CD4-positive, CD25-positive, alpha-beta regulatory T cell (primary cell): ENCODE measurements at places on chromosomes 3 and 15. TPM values are rescaled to one million over a fixed set of nuclear protein-coding genes. Genes with fewer than 3 reads are reported as not detected.
A peak's percentile ranks its signal among the peaks of the same experiment; 100 is the strongest.

The CACNA1D gene
- polyA plus RNA-seq, result not detected

The DPPA2 gene
- polyA plus RNA-seq, result not detected

The PAQR5 gene
- not detected for polyA plus RNA-seq

The COLQ gene
- polyA plus RNA-seq, result 1.2 TPM

The VWA5B2 gene
- not detected for polyA plus RNA-seq

The ITIH4 gene
- polyA plus RNA-seq, result not detected

DNA sequence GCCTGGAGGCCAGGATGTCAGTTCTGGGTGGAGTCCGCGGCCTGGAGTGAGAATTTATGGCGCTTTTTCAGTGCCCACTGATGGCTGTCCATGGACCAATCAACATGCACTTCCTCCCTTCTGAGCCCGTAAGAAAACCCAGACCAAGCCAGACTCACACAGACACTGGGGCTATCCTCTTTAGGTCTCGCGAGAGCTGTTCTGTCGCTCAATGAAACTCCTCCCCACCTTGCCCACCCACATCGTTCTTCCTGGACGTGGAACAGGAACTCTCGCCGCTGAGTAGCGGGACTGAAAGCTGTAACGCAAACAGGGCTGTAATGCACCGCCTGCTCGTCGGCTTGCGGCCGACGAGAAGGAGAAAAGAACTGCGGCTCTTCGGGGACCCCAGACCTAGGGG lies 833.0 kb upstream of the CADM2 start:
- no peak for DNase-seq

GRCh38 chr3:177468331-177468730 lies 271.0 kb upstream of the TBL1XR1 start:
- DNase-seq, result no peak

GRCh38 chr3:135229018-135229495 lies 434.0 kb downstream of the EPHB1 start:
- DNase-seq, result no peak

DNA sequence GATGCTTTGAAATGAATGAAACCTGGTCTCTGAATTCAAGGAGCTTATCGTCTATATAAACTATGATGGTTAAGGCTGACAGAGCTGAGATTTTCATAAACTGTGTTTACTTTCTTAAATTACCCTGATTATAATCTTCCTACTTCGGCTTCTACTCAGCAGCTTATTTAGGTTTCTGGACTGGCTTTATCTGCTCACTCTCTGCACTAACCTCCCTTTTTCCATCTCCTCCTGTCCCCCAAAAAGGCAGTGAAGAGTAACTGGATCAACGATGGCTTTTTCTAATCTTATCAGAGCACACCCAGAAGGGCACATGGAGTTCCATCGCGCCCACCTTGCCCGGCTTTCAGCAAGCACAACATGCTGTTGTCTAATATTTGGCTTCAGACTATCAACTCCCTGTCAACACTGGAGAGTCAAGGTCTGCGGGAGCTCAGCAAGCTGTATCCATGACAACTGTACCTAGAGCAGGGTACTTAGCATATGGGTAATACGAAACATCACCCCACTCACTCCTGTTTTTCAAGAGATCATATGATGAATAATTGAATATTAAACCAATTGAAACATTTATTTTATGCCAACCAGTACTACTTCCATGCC lies 417.3 kb downstream of the GABRB3 start:
- no peak for DNase-seq

GRCh38 chr3:124032311-124032880 lies 40.5 kb upstream of the ROPN1 start:
- DNase-seq, result no peak

DNA sequence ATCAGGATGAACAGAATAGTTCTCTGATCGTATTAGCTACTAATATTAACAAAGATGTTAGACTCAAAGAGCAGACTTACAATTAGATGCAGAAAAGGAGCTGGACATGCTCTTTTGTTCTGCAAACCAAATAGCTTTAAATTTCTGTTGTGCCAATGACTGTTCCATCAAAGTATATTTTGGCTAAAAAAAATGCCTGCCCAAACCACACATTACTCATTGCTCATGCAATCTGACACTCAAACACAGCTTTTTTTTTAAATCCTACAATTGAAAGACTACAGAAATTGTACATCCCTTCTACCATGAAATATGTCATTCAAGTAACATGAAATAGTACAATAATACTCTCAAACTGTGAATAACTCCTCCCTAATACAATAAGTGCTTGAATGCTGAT lies 48.6 kb downstream of the SHOX2 start:
- DNase-seq, result no peak

DNA sequence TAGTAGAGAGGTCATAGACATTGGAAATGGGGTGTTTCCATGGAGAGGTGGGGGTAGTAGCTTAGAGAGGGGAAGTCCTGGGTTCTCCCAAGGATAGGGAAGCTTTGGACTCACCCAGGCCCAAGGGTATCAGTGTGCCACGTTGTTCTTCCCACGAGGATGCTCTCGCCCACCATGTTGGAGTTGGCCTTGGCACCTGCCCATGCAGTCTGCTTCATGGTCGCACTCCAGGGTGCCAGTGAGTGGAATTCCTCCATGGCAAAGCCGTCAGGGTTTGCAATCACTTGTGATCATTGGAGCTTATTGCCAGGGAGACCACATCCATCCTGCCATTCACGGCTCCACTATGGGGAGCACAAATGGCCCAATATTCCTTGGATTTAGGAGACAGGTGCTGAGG lies 60.6 kb downstream of the GRIP2 start:
- no peak for DNase-seq

GRCh38 chr3:127816783-127817405 lies 5.4 kb downstream of the MGLL start:
- DNase-seq, result no peak

DNA sequence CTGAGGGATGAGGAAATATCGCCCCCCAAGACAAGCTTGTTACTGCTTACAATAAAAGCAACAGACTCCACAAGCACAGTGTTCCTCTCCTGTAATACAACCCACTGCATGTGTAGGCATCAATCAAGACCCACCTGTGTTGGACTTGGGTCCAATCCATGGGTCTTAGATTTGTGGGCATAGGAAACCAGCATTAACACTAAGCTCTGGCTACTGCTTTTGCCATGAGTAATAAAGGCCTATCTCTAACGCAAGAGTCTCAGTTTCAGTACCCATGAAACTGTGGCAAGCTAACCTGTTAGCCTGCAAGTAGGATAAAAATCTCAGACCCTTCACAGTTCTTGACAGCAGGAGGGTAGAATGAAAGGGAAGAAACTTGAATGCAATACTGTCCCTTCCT lies 5.2 kb upstream of the EIF1B start:
- DNase-seq, result no peak

- DNase-seq, result peak; percentile 47
Observed at GRCh38 chr3:47283193-47283537, 421 bp downstream of the KLHL18 start.

- DNase-seq, result no peak
Observed at GRCh38 chr15:62360332-62361097, 195.4 kb upstream of the C2CD4B start.

DNA sequence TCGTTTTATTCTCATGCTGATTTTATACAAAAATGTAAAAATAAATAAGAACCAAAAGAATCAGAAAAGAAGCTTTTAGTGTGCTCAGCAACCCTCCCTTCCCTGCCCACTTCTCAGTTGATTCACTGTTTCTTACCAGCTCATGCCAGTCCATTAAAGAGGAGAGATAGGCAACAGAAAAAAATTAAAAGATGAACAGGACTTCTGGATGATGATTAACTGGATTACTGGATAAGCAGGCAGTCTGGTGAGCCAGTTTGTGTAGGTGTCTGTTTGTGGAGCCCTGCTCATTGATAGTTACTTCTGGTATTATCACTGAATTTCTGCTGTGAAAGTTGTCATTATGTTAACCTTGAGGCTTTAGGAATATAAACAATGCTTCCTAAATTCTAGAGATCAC lies 15.1 kb upstream of the GPR171 start:
- DNase-seq, result no peak

DNA sequence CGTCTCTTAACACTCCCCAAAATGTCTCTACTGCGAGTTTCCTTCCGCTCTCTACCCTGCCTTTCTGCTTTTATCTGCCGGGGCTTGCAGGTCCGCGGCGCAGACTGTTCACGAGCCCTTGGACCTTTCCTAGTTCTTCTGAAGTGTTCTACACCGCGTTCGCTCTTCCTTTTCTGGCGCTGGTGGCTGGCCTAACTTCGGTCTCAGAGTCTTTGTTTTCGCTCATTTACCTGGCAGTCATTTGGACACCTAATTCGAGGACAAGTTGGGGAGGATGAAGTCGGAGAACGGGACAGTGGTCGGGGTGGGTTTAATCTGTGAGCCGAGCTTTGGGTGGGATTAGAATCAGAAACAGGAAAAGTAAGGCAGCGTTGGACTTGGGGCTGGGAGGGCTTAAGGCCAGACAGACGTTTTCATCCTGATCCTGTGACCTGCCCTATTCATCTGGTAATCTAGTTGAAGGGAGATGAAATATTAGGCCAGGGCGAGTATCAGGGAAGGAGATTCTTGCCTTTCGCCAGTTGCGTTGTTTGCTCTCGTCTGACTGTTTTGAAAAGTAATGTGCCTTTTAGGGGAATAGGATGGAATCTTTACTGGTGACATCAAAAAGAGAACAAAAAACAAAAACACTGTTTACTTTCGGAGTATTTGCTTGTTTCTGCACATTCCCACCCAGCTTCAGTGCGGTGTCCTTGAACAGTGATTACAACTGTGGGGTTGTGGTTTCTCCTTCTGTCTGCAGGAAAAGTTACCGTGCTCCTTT lies 1.8 kb downstream of the DIPK2A start:
- DNase-seq, result peak; percentile 76

DNA sequence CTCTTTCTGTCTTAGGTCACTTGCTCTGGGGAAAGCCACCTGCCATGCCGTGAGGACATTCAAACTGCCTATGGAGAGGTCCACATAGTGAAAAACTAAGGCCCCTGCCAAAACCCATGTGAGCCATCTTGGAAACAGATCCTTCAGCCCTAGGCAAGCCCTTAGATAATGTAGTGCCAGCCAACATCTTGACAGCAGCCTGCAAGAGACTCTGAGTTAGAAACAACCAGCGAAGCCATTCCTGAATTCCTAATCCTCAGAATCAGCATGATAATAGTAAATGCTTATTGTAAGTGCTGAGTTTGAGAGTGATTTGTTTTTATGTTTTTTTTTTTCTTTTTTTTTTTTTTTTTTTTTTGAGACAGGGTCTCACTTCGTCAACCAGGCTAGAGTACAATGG lies 40.6 kb downstream of the LEO1 start:
- DNase-seq, result no peak

GRCh38 chr3:129239991-129240390 lies 9.4 kb upstream of the COPG1 start:
- DNase-seq, result no peak

DNA sequence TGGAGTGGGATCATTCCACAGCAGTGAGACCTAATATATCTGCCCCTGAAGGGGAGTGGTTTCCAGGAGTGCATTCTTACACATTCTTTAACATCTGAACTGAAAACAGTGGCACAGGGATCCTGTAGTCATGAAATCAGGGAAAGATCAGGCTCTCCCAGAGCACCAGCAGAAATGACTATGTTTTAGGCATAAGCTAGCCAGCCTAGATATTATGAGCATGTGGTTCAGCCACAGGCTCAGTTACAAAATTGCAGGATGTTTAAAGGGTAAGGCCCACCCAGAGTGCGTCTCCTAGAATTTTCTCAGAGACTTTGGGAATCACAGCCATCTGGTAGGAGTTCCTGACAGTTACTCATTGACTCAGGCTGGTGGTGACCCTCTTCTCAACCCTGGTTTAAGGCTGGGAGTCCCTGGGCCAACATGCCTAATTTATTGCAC lies 20.9 kb downstream of the FSTL1 start:
- no peak for DNase-seq

GRCh38 chr15:78750566-78750965 lies 60.7 kb downstream of the ADAMTS7 start:
- DNase-seq, result no peak

- DNase-seq, result no peak
Observed at GRCh38 chr3:78994174-78995027, 773.4 kb downstream of the ROBO1 start.

GRCh38 chr3:182644790-182645433 lies 148.4 kb upstream of the ATP11B start:
- DNase-seq, result no peak

- DNase-seq, result no peak
Observed at GRCh38 chr15:95377258-95377852, 953.1 kb upstream of the NR2F2 start.

DNA sequence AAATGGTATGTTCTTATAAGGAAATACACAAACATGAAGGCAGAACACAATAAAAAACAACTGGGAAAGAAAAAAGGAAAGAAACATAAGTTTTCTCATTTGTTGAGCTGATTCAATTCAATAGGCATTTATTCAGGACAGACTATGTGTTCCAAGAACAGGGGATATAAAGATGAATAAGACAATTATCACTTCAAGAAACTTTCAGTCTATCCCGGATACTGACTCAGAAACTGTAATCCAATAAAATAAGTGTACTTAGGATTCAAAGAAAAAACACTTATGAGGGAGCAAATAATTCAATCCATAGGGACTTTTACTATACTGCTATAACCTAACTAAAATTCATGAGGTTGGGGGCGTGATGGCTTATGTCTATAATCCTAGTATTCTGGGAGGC lies 3.5 kb upstream of the POPDC2 start:
- no peak for DNase-seq

DNA sequence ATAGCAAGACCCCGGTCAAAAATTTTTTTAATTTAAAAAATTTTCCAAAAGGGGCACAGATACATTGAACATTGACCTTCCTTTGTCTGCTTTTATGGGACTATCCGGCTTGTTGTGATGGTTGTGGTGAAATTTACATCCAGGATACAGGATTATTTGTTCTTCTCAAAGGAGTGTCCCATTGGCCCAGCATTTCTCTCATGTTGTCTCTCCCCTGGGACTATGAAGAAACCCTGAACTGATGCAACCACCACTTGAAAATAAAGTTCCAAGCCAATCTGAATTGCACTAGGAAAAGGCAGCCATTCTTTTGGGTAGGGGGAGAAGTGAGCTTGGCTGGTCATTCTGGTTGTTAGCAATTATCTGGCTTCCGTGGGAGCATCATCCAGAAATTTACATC lies 58.4 kb downstream of the PPARG start:
- DNase-seq, result no peak

DNA sequence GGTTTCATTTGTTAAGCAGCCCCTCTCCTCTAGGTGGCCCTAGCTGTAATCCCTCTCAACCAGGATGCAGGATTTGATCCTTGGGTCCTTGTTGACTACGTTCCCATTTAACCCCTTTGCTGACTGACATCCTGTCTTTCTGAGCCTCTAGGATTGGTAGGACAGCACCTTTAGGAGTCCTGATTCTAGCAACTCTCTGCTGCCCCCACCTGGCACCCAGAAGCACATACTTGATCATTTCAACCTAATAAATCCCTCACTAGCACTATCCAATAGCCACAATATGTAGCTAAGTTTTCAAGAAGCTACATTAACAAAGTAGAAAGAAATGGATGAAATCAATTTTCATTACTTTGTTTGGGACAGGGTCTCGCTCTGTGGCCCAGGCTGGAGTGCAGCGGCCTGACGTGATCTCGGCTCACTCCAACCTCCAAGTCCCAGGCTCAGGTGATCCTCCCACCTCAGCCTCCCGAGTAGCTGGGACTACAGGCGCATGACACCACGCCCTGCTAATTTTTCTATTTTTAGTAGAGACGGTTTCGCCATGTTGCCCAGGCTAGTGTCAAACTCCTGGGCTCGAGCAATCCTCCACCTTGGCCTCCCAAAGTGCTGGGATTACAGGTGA lies 28.3 kb downstream of the RSL24D1 start:
- peak; percentile 75 for DNase-seq
